ENCODE measurements at places on chromosomes 3 and 15.
A peak's percentile ranks its signal among the peaks of the same experiment; 100 is the strongest.

- no peak for DNase-seq
These were observed 49.9 kb downstream of the FNDC3B start for GRCh38 chr3:172089250-172089649.

DNA sequence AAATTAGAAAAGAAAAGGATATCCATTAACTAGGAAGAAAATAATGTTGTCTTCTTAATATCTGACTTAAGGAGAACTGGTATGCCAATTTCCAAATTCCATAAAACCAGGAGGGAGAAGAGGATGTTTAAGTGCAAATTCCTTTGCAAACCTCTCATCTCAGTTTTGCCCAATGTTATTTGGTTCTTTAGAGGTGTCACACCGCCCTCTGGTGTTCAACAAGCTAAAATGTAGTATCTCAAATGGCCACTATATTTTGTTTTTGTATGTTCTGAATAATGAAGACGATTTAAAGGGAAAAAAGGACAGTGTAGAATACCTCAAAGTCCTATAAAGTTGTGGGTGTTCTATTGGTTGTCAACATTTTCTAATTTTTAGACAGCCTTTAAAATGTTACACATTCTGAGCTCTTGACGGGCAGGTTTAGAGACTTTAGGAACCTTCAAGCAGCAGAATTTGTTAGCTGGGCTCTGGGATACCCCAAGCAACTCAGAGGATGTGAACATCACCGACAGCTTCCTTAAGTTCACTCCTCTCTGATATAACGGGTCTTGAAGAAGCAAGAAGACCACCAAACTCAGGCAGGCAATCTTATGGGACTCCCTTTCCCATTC is 458.3 kb downstream of the MFSD1 start:
- peak; percentile 23 for DNase-seq

DNA sequence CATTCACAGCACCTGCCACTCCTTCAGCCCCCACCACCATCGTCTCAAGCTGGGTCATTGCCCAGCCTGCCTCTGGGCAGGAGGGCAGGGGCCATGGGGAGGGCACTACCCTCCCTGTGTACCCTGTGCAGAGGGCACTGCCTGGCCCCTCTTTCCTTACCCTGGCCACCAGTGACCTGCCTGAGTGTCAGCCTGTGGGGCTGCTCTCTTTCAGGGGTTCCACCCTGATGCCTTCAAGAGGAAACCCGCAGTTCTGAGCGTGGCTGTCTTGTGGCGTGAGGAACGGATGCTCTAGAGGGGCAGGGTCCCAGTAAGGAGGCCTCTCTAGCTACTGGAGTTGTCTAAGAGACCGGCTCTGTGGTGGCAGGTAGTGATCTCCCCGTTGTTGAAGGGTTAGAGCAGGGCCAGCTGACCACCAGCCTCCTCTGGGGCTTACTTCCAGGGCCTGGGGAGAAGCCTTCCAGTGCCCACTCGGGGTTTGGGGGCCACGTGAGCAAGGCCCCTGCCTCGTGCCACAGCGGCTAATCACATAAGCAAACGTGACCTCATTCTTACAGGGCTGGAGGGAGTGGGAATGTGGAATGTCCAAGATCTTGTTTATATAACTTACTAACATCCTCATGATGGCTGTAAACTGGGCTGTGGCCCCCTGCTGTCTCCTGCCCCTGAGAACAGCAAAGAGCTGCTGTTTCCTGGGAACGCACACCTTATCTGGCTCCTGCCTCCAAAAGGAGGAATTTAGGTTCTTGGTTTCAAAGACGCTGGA is 31.4 kb upstream of the SEC13 start:
- DNase-seq = peak; percentile 81

DNA sequence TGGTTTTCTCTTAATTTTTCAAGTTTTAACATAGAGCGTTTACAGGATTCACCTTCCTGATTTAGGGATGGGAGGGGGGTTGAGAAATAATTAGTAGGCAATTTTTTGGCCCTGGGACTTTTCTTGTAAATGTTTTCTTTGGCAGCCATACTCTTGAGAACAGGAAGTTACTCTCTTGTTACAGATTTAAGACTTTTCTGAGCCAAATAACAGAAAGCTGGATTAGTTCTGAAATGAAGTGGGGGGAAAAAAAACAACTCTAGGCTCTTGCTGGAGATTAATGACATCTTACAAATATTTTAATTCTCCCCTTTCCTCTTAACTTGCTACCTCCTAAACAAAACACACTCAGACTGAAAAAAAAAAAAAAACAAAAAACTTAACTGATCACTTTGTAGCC is 13.8 kb upstream of the POLR2M start:
- no peak for DNase-seq

- DNase-seq = peak; percentile 29
These were observed 779.0 kb downstream of the SQOR start for GRCh38 chr15:46413799-46414198.

DNA sequence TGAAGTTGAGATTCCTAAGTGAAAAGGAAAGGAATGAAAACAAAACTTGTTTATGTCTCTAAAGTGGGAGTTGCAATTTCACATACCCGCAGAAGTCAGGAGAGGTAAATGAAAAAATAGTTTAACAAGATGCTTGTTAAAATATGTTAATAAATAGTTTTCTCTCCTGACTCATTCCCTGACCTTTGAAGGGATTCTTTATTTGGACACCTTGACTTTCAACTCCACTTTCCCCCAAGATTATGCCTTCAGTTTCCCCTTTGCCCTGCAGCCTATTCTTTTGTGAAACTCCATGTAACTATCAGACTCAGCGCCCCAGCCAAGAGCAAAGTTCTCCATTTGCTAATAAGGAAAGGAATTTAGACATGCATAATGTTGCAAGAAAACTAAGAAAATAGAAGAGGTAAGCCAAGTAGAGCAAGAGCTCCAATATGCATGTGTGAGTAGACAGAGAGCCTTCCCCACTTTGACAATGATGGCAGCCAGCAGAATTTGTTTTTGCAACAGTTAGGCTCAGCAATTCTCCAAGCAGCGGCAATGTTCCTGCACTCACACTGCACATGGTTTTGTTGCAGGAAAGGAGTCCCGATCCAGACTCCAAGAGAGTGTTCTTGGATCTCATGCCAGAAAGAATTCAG is 61.2 kb downstream of the CD200 start:
- no peak for DNase-seq

DNA sequence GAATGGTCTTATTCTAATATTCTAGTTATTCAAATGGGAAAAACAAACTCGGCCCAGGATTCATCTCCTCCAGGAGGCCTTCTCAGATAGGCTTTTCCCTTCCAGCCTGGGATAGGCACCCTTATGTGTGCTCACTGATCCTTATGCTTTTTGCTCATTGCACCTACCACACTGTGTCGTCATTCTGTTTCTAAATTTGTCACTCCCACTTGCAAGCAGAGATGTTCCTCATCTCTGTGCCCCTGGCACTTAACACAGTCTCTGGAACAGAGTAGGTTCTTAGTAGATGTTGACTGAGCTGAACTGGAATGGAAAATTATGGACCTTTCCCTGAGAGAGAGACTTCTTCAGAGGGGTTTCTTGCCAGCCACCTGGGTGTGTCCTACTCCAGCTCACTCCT is 18.7 kb upstream of the SPG11 start:
- no peak for DNase-seq

DNA sequence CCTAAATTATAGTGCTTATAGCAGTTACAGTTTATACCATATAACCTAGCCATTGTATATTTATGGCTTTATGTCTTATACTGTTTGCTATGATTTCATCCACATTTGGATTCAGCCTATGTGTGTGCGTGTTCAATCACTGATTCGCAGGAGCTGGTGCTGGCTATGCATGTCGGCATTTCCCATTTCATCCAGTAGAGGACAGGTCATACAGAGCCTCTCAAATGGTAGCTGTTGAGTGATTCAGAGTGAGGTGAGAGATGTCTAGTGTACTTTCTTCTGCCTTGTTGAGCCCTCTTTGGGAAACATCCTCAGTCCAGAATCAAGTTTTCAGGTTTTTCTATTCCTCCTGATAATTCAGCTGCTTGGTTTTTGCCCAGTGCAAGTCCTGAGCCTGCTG is 76.1 kb downstream of the FRMD4B start:
- DNase-seq = no peak

DNA sequence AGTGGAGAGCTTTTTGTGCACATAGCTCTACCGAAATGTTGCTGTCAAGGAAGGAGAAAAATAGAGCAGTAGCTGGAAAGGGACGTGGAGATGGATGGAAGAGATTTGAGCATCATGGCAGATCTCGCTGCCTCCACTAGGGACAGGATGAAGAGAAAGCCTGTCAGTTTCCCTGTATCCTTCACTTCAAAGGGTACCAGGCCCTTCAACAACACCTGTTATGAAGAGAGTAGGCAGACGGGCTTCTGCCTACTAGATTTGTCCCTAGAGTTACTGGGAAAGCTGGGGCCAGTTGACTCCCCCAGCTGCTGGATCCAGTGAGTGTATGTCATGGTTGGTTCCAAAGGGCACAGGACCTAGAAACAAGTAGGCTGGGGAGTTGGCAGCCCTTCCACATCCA is 150.8 kb downstream of the TLE3 start:
- no peak for DNase-seq

GRCh38 chr3:5016211-5017161 is 37.2 kb downstream of the BHLHE40 start:
- DNase-seq = no peak

DNA sequence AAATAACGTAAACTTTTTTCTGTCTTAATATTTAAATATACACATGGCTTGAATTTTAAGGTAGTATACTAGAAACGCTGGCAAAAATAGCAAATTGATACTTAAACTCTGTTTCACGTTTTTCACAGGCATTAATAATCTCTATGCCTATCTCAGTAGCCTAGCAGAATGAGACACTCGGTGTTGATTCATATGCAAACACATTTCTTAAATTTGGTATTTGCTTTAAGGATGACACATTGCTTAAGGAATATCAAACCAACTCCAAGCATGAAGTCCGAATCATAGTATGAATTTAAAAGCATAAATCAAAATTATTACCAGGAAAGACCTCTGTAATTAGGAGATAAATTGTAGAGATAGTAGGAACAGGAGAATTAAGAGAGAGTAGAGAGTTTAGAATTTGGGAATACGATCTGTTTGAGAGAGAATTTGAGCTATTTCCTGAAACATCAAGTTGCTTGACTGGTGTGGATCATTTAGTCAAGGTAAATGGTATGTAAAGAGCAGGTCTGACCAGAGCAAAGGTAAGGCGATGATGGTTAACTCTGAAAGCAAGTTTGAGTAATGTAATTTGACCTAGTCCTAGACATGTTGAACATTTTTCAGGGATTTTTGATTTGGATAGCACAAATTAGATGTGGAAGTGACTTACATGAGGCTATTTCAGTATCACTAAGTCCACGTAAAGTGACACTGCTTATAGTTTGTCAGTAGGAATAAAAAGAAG is 236.1 kb downstream of the ROBO1 start:
- DNase-seq = no peak

DNA sequence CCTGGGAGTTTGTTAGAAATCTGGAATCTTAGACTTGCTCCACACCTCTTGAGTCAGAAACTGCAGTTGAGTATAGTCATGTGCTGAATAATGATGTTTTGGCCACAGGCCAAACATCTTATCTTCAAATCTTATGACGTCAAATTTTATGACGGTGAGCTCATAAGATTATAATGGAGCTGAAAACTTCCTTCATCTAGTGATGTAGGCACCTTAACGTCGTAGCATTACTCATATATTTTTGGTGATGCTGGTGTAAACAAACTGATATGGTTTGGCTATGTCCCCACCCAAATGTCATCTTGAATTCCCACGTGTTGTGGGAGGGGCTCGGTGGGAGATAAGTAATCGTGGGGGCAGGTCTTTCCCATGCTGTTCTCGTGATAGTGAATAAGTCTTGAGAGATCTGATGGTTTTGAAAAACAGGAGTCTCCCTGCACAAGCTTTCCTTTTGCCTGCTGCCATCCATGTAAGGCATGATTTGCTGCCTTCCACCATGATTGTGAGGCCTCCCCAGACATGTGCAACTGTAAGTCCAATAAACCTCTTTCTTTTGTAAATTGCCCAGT is 268.0 kb upstream of the PROK2 start:
- DNase-seq = no peak

GRCh38 chr3:72797773-72798543 is 50.3 kb downstream of the SHQ1 start:
- no peak for DNase-seq

DNA sequence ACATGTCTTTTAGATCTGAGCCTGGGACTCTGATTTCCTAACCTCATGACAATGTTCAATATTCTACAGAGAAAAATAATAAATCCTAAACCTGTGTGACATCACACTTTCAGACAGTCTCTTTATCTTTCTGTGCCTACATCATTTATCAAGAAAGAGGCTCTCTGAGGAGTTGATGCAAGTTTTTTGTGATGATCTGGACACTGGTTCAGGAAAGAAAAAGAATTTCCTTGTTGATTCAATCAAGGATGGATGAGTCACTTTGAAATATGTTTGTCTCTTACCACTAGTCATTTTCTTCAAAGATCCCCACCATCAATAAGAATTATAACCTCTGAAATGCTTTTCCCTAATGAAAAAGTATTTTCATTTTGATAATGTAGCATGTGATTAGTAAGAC is 404.6 kb downstream of the WDR72 start:
- no peak for DNase-seq

GRCh38 chr3:47128137-47128536 is 35.8 kb downstream of the SETD2 start:
- no peak for DNase-seq

GRCh38 chr15:81449836-81450474 is 75.9 kb upstream of the TMC3 start:
- DNase-seq = no peak

DNA sequence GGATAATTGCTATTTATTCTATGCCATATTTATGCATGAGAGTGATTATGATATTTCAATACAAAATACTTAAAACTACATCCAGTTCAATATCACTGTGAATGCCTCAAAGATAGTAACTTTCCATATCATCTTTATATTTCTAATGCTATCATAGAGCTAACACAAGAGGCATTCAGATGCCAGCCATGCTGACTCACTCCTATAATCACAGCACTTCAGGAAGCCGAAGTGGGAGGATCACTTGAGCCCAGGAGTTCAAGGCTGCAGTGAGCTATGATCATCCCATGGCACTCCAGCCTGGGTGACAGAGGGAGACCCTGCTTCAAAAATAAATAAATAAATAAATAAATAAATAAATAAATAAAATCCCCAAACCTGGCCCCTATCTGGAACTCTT is 498.7 kb downstream of the EPHA3 start:
- no peak for DNase-seq

DNA sequence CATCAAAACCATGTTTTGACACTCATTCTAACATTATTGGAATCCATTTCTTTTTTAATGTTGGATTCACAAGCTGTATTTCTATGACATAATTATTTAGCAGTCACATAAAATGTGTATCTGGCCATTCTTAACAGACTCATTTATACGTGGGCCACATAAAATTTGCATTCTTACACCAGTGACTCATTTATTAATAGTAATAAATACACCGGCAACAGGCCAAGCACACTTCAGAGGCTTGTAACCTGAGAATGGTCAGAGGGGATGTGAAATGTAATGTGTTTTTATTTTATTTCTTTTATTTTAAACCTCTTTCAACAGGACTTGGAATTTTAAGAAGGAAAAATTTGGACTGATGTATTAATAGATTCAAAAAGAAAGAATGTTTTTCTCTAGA is 384.9 kb upstream of the RARB start:
- DNase-seq = no peak

Measured in kidney epithelial cell (primary cell).